ENCODE measurements at places on chromosomes 6 and 20.

DNA sequence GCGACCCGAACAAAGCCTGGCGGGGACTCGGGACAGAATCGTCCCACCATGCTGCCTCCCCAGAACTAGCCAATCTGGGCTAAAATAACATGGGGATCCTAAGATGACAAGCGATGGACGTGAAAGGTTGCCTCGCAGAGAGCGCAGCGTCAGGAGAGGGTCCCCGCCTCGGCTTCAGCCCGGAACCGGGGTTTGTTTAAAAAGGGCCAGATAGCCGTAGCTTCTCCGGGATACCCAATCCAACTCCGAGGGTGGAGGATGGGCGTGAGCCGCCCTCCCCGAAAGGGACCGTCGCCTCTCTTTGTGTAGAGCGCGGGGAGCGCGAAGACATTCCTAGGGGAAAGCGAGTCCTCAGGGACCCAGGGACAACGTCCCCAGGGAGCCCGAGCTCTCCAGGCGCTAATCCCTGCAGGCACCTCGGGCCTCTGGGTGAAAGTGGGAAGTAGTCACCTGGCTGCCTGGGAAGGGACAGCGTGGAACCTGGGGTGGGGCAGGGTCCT lies 643 bp downstream of the CD24 start:
- DNase-seq, result peak; percentile 78

- no peak for DNase-seq
Observed at GRCh38 chr20:35626386-35627001, 10.9 kb downstream of the SPAG4 start.

GRCh38 chr20:43988451-43988850 lies 73.8 kb downstream of the TOX2 start:
- no peak for DNase-seq

- no peak for DNase-seq
Observed at GRCh38 chr6:72811971-72812421, 190.1 kb downstream of the KCNQ5 start.
